ENCODE measurements at places on chromosomes 11 and 22.

GRCh38 chr22:46731246-46732040 lies 6.6 kb downstream of the CERK start:
- no peak for DNase-seq

DNA sequence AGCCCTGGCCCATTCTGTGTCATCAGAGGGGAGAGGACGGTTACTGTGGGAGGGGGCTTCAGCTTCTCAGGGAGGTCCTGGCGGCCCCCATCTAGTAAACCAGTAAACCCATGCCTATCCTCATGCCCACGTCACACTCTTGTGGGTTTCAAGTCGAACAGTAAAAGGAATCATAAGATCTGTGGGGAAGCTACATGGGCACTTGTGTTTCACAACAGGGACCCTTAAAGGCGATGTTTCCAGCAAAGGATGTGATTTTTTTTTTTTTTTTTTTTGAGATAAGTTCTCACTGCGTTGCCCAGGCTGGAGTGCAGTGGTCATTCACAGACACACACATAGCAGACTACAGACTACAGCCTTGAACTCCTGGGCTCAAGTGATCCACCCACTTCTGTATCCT lies 9.2 kb upstream of the PARVG start:
- DNase-seq = no peak

DNA sequence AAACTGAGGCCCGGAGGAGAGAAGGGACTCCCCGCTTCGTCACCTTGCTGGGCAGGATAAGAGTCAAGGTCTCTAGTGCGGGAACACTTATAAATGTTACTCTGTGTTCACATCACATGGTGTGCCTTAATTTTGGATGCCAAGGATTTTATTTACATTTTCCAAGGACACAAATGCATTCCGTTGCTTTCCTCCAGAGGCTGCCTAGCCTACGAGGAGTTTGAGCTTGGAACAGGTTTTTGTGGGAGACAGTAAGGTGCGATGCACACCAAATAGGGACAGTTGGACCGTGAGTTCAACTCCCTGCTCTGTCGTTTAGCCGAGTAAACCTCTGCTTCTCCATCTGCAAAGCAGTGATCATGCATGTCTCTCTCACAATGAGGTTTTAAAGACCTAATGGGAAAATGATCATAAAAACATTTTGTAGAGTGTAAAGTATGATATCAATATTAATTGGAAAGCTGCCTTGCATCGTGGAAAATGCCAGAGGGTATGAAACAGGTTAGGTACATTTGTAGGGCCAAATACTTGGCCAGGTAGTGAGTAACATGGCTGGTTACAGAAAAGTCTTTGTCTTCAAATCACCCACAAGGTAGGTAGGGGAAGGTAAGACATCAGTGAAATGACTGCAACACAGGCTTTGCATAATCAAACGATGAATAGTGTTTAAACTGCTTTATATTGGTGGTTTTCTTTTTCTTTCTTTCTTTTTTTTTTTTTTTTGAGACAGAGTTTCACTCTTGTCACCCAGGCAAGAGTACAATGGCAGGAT lies 61.8 kb downstream of the ST3GAL4 start:
- no peak for DNase-seq

GRCh38 chr11:17613983-17614382 lies 66.9 kb downstream of the OTOG start:
- DNase-seq = no peak

DNA sequence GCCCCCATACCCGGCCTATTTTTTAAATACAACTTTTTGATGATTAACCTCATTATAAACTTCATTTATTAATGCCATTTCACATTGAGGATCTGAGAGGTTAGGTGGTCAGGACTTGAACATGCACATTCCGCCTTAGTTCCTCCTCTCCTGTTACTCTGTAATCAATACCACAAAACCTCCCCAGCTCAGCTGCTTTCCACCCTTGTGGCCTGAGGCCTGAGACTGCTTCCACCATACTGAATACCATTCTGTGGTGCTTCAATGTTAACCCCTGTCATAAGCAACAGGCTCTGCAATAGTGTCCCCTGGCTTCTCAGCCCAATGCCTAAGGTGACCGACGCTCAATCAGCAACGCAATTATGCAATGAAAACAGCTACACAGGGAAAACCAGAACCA lies 405.4 kb downstream of the ETS1 start:
- DNase-seq = no peak

Measured in HuH-7 (cell line).